Activated T-cell treated with anti-CD3 and anti-CD28 coated beads for 48 hours (primary cell): ENCODE measurements at places on chromosomes 4 and X.

DNA sequence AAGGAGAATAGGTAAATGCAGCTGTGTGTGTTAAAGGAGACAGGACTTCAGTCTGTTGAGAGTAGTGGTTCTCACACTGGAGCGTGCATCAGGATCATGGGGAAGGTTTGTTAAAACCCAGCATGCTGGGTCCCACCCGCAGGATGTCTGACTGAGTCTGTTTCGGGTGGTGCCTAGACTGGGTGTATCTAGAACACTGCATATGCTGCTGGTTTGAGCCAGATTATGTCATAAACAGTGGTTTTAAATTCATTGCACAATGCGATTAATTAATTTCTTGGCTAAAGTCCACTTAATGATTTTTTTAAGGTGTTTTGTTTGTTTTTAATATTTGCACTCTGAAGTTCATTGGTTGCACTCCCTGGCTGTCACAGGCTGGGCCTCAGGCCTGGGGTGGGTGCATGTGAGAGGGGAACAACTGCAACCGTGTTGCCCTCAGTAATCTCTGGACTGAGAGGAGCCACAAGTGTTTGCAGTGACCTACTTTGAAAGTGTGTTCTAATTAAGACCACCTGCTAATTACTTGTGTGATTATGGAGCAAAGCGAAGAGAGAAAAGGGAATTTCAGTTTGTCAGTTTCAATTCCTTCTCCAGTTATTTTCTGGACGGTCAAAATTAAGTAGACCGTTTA is 8.3 kb downstream of the HCCS start:
- no peak for DNase-seq

DNA sequence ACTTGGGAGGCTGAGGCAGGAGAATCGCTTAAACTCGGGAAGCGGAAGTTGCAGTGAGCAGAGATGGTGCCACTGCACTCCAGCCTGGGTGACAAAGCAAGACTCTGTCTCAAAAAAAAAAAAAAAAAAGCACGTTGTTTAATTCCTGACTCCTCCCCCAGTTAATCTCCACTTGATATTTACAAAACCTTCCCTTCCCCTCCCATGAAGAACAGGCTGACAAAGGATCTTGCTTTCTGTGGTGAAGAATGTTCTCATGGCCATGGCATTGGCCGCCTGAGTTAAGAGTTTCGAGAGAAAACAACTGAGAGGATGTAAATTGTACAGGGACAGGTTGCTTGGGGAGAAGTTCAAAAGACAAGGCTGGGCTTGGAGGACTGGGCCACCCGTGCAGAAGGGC is 168.2 kb upstream of the BCOR start:
- DNase-seq = no peak

GRCh38 chrX:10926404-10926803 is 184.7 kb upstream of the HCCS start:
- DNase-seq = no peak

GRCh38 chrX:39576041-39576872 is 521.5 kb downstream of the BCOR start:
- no peak for DNase-seq

DNA sequence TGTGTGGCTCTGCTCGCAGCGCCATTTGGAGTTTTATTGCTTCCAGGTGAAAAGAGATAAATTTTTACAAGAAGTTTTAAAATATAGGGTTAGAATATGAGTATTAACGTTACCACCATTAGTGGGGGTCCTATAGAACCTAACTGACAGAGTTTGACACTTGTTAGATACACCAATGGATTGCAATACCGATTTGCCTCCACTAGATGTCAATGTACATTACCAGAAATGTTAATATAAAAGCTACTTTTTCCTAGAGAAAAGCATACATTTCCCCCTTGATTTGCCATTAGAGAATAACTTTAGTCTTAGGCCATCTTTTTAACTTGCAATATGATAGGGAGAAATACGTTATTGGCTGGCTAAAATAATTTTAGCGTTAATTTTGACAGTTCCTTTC is 108.4 kb downstream of the LINC00632 start:
- DNase-seq = no peak

- DNase-seq = no peak
Observed at GRCh38 chr4:3269991-3270611, 21.1 kb downstream of the MSANTD1 start.

- DNase-seq = no peak
Observed at GRCh38 chrX:17374619-17375366, at the start of gene NHS. TSS of gene NHS (plus strand) at chrX:17375200. CDS start at chrX:17375758, 558 bp downstream.

DNA sequence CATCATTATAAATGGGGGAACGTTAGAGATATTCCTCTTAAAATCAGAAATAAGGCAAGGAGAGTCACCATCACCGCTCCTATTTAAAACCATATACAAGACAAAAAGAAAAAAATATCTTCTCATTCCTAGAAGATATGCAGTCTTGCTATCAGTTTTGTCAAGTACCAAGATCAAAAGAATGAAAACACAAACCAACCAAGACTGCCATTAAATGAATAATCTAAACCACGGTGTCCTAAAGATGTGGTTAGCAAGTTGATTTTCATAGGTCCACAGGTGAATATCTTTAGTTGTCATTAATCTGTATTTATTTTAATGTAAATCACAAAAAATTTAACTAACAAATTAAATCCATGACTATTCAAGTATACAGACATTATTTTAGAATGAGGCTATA is 39.3 kb downstream of the SCFD2 start:
- DNase-seq = no peak

DNA sequence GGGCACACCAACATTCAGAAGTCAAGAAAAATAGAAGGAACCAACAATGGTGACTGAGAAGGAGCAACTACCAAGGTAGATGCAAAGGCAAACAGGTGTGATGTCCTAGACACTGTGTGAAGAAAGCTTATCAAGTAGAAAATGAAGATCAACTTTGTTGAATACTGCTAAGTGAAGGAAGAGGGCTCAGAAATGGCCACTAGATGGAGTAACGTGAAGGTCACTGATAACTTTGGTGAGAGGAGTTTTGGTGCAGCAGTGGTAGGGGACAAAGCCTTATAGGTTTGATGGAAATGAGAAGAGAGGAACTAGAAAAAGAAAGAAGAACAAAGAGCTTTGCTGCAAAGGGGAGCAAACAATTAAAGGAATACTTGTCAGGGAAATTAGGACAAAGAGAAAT is 23.5 kb downstream of the OTC start:
- DNase-seq = no peak

- DNase-seq = no peak
Observed at GRCh38 chr4:119647558-119647957, 19.0 kb upstream of the PDE5A start.

DNA sequence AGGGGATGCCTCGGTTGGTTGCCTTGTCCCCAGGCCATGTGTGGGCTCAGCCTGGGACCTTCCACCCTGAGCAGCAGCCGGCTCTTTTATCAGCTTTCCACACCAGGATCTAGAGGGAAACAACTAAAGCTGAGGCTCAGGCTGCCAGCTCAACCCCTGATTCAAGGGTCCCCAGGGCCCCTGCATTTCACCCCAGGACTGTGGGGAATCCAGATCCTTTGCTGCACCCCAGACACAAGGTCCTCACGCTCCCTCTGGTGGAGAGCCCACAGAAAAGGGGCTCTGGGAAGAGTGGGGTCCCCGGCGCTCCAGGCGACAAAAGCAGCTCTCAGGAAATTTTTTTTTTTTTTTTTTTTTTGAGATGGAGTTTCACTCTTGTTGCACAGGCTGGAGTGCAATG is 64.3 kb downstream of the ZFYVE28 start:
- DNase-seq = no peak

GRCh38 chrX:16664626-16665025 is 14.7 kb downstream of the S100G start:
- no peak for DNase-seq

DNA sequence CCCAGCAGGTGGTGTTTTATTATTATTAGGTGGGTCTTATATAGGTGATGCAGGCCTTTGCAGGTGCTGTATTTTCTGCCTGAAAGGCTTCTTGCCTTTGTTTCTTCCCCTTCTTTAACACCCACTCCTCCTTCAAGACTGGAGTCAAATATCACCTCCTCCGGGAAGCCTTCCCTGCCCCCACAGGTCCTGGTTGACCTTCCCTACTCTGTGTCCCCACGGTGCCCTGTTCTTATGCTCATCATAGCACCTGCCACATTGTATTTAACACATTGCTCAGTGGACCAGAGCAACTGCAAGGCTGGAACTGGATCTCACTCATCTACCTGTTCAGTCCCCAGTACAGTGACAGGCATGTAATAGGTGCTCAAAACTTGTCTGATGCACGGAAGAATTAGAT is 39.8 kb upstream of the LGI2 start:
- DNase-seq = no peak

DNA sequence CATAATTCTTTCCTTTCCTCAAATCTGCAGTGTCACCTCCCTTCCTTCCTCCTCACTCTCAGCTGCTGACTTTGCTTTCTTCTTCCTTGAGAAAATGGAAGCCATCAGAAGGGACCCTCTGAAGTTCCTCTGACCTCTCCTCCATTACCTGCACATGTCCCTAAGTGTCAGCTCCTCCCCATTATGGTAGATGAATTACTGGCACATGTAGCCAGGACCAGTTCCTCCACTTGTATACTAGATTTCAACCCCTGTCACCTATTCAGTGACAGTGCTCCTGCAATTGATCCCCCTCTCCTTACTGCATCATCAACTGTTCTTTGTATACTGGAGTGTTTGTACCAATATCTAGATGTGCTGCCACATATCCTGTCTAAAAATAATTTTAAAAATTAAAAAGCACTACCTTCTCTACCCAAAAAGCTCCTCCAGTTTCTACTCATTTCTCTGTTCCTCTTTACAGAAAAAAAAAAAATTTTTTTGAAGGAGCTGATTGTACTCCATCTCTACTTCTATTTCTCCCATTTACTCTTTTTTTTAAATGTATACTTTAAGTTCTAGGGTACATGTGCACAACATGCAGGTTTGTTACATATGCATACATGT is 78.6 kb downstream of the CLCN5 start:
- DNase-seq = no peak

- no peak for DNase-seq
Observed at GRCh38 chr4:6184169-6184568, 16.2 kb downstream of the JAKMIP1 start.

DNA sequence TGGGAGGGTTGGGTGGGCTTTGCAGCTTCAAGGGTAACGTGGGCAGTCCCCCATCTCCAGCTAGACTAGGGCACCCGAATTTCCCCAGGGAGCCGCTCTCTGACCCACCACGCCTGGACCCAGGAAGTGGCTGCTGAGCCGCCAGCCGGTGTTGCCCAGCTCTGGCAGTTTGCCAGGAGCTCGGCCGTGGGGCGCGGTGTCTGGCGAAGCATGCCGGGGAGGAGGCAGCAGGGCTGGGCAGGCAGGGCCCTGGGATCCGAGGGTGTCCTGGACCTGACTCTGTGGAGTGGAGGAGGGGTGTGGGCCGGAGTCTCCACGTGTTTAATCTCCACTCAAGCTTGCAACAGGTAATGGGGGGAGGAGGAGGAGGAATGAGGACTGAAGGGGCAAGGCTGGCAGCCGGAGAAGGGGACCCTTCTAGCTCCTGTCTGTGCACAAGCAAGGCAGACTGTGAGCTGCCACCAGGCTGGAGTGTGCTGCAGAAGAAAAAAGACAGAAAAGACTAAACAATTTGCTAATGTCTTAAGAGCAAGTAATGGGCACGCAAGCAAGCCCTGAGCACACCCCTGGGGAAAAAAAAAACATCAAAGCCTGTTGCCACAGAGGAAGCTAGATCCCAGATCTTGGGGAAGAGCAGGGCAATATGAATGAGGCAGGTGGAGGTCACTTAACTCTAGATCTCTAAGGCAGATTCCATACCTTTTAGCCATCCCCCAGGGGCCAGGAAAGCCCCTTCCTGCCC is 2.4 kb downstream of the LONRF3 start:
- no peak for DNase-seq

- DNase-seq = no peak
Observed at GRCh38 chr4:74455361-74456055, 10.6 kb downstream of the AREG start.

GRCh38 chr4:168759959-168760527 is 250.0 kb downstream of the CBR4 start:
- no peak for DNase-seq

GRCh38 chrX:153454901-153455550 is 9.2 kb upstream of the TREX2 start:
- DNase-seq = no peak

DNA sequence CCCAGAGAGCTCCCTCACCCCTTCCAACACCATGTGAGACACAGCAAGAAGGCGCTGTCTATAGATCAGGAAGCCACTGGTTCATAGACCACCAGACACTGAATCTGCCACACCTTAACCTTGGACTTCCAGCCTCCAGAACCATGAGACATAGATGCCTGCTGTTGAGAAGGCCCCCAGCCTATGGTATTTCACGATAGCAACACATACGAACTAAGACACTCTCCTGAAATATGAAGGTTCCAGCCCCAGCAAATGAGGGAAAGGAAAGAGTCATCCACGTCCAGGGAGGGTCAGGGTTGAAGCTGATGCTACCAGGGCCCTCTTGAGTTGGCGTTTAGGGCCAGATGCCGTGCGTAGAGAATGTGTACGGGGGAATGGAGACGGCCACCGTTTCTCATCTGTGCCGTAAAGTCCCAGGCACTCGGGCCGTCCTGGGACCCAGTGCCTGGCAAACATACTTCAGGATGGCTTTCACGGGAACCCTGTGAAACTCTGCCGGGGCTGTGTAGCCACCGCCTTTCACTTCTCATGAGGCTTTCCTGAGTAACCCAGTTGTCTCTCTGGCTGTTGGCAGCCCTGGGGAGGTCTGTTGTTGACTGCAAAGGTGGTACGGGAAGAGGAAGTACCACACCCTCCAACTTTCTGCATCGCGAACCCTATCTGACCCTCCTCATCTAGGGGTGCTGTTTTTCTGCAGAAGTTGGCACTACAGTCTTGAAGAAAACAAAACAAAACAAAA is 17.7 kb upstream of the P2RY8 start:
- DNase-seq = no peak

GRCh38 chrX:97844943-97845342 is 961.2 kb downstream of the RPA4 start:
- no peak for DNase-seq

DNA sequence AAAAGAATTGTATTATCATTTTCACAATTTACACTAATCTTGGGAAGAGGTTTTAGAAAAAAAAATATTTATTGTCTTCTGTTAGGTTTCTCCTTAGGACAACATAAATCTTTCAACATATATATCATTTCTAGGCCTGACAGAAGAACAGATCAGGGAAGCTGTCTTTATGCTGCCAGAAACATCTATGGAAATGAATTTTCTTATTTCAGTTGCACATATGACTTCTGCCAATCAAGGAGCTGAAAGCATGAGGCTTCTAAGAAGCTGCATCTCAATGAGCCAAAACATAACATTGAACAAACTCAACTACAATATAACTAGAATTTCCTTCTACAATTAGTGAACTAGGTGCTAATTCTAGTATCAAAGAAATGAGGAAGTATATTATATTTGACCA is 258.4 kb downstream of the MAPK10 start:
- no peak for DNase-seq

DNA sequence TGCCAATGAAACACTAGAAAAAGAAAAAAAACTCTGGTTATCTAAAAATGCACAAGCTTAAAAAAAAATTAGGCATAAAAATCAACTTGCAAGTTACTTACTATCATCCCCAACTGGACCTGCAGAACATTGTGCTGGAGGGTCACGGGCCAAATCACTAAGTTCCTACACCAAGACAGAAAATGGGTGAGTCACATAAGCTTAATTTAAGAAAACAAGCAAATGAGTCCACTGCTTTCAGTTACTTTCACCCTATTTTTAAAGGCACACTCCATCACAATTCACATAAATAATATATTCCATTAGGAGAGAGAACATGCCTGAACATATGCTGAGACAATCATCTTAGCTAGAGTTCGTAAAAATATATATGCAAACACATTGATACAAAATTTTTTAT is 17.7 kb downstream of the UBE2D3 start:
- DNase-seq = no peak
